ENCODE measurements at places on chromosomes 4 and X.

DNA sequence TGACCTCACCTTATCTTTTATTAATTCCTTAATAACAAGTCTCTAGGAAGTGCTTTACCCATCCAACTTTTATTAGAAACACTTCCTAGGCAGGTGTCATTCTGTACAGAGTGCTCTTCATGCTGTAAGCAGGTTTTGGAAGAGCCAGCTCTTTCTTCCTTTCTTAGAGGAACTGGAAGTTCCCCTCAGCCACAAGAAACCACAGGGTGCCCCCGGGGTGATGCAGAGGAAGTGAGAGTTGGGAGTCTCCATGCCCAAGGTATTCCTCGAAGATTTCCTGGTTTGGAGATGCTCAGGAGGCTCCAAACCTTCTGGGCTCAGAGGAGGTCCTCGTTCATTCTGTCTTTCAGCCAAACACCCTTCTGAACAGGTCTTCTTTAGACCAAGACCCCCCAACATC is 83.8 kb downstream of the EGF start:
- no peak for DNase-seq

GRCh38 chr4:3744901-3745300 is 21.3 kb upstream of the ADRA2C start:
- DNase-seq: no peak

DNA sequence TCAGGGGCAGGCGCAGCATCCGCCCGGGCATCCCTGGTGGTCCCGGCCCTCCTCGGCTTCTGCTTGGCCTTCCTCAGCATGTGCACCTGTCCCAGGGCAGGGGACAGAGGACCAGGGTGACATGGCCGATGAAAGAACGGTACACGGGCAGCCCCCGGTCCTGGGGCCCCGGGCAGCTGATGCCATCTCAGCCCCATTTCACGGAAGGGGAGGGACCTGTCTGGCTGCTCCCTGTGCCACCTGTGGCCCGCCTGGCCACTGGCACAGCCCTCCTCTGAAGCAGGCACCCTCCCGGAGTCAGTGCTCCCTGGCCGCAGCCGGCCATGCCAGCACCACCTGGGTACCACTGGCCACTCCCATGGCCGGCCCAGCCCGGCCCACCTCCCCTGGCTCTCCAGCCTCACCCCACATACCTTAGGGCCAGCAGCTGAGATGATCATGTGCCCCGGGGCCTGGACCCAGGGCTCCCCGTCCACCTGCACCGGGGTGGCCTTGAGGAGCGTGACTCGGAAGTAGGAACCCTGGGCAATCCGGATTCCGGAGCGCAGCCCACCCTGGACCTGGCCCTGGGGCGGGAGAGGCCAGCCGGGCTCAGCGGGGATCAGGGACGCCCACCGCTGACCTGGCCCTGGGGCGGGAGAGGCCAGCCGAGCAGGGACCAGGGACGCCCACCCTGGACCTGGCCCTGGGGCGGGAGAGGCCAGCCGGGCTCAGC is 12.6 kb downstream of the DGKQ start:
- DNase-seq: no peak

DNA sequence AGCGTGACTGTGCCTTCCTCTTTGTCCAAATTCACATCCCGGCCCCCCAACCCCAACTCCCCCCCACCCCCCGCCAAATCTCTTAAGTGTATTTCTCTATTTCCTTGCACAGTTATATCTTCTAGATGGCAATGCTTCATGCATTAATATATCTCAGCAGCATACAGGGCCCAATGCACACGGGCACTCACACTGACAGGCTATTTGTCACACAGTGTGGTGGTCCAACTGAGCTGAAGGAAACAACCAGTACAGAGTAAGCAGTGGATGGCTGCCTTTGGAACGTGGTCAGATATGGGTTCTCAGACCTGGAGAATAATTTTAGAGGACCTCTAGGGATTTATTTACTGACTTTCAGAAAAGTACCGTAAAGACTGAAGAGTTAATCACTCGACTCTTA is 681 bp downstream of the EXOC1 start:
- no peak for DNase-seq

DNA sequence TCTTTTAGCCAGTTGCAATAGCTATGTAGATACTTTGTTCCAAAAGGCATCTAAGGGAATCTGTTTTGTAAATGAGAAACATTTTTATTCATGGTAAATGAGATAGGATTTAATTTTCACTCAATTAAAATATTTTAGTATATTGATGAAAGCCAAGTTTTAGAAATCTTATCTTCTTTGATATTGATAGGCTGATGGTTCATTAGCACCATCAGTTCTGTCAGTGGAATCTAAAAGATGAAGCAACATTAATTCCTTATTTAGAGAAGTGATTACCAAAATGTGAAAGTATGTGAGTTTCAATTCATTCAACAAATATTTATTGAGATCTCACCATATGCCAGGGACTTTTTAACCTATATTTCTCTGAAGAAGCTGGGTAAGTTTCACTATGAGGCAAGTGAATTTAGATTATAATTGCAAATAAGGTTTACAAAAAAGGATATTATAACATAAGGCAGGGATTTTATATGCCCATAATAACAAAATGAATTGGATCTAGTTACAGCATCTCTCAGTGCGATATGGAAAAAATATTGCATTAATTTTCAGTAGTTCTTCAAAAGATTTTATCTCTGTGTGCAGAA is 79.3 kb downstream of the GABRB1 start:
- DNase-seq: no peak

Data from AG08395 (cell line).